ENCODE measurements at places on chromosomes 1 and 21.

DNA sequence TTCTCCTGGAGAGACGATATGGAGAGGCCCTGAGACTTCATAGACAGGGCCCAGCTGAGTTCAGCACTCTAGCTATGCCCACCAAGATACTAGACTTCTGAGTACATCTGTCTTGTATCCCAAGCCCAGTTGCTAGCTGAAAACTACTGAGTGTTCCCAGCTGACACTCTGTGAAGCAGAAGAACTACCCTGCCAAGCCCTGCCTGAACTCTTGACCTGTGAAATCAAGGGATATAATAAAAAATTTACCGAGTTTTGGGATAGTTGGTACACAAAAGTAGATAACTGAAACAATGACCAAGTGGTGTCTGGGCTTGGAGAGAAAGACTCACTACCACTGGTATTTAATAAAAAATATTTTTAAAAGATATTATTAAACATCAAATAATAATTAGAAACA, 267.5 kb downstream of the TRABD2B start:
- no peak for DNase-seq

DNA sequence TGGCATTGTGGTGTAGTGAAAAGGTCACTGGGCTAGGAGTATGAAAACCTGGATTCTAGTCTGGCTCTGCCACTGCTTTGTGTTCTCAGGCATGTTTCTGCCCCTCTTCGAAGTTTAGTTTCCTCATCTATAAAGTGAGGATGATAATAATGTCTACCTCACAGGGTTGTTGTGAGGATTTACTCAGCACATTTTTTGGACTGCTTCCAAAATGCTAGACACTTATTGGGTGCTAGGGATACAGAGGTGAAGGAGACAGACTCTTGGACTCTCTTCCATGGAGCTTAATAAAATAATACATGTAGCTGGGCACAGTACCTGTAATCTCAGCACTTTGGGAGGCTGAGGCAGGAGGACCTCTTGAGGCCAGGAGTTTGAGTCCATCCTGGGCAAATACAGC, 3.6 kb downstream of the KIF2C start:
- no peak for DNase-seq

DNA sequence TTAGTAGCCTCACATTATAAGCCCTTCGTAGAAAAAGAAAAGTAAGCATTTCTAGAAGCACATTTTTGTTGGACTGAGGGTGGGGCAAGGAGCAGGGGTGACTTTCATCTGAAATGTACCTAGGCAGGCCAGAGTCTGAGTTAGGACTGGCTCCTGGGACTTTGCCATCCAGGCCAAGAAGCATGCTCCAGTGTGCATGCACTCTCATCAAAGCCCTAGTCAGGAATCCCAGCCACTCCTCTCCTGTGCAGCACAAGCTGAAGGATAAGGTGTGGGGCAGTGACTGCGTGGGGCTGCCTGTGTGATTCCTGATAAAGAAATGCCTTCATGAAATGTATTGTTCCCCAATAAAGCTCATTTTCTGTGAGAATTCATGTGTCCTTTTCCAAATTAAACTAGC, 88.2 kb downstream of the GFI1 start:
- DNase-seq, result no peak

- DNase-seq, result peak; percentile 66
Measured at GRCh38 chr21:43921979-43922945, 57.2 kb downstream of the AGPAT3 start.

DNA sequence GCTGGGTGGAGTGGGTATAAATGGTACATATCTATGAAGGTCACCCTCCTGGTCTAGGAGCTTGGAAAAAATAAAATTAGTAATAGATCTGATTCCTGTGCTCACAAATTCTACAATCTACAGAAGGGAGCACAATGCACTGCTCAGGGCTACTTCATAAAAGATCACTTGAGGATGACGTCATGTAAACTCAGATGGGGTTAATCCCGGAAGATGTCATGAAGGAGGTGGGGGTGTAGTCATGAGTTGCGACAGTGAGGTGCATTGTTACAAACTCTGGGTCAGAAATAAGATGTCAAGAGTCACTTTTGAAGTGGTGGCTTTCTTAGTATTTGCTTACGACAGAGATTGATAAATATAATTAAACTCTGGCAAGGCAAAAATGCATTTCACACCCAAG, 68.2 kb downstream of the LHX9 start:
- DNase-seq, result no peak

DNA sequence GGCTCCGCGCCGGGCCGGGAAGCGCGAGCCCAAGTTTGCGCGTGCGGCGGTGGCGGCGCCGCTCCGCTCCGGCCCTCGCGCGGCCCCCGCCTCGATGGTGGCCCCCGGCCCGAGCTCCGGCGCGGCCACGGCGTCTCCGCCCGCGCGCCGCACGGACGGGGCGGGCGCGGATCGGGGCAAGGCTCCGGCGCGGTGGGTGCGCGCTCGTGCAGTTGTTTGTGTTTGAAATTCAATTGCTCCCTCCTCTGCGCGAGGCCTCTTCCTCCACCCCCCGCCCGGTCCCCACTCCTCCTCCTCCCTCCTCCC, at the start of gene HDGF:
HDGF (minus strand) TSS at position 225 of the 306 bp plus-strand sequence. CDS start 246 bp downstream, outside the sequence.
- no peak for DNase-seq

GRCh38 chr1:223062177-223062576, 80.9 kb downstream of the TLR5 start:
- DNase-seq, result no peak

GRCh38 chr1:59973719-59974118, 47.1 kb upstream of the CYP2J2 start:
- no peak for DNase-seq

DNA sequence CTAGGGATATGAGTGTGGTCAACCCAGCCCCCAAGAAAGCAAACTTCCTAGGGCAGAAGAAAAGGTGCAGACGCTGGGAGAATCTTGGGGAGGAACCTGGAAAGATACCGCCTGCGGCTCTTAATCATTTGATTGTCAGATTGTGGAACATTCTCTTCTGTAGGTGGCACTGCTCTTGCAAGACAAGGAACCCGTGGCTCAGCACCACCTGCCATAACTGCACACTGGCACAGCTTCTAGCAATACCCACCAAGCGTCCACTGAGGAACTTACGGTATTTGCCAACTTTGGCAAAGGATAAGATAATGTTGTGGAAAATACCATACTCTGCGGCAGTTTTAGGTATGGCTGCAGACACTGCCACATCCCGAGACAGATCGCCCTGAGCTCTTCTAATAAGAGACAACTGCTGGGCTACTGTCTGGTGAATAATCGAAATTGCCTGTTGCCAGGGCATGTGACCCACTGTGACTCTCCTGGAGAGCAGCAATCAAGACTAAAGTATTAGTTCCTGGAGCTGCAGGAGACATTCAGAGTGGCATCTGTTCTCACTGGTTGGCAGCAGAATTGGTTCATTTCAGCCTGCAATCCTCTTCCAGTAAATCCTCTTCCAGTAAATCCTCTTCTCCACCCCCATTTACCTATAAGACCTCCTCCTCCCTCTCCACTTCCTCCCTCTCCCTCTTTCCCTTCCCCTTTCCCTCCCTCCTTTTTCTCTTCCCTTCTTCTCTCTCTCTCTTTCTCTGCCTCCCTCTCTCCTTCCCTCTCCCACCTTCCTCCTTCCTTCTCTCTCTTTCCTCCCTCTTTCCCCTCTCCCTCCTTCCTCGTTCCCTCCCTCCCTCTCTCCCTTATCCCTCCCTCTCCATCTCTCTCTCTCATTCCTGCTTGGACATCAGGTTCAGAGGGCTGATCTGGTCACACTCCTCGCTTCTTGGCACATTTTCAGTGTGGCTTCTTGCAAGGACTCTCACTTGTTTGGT, 49.7 kb upstream of the B3GALT5 start:
- no peak for DNase-seq

- DNase-seq, result no peak
Measured at GRCh38 chr1:26084844-26085243, 17.4 kb upstream of the TRIM63 start.

DNA sequence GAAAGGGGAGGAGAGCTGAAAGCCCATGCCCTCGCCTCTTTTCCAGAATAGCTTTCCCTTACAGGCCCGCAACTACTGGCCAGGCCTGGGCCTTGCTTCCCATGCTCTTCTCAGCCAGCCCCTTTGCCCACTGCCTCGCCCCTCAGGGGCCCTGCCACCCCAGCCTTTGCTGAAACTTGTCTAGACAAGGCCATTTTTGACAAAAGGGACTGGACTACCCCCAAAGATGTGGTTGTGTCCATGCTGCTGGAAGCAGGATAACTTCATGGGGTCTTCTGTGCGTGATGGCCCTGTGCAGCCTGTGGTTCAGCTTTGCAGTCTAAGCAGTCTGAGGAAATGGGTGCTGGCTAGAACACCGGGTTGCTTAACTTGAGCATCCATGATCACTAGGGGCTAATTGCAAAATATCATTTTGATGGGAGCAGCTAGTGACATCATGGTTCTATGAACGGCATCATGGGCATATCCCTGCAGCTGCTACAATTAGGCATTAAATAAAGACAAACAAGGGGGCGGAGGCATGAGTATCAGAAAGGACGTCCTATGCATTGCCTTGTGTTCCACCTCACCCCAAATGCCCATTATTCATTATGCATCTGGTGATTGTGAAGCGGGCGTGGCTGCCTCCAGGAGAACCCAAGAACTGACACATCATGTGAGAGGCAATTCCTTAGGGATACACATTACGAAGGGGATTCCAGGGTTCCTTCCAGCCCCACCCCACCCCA, 36.8 kb downstream of the NTPCR start:
- no peak for DNase-seq

DNA sequence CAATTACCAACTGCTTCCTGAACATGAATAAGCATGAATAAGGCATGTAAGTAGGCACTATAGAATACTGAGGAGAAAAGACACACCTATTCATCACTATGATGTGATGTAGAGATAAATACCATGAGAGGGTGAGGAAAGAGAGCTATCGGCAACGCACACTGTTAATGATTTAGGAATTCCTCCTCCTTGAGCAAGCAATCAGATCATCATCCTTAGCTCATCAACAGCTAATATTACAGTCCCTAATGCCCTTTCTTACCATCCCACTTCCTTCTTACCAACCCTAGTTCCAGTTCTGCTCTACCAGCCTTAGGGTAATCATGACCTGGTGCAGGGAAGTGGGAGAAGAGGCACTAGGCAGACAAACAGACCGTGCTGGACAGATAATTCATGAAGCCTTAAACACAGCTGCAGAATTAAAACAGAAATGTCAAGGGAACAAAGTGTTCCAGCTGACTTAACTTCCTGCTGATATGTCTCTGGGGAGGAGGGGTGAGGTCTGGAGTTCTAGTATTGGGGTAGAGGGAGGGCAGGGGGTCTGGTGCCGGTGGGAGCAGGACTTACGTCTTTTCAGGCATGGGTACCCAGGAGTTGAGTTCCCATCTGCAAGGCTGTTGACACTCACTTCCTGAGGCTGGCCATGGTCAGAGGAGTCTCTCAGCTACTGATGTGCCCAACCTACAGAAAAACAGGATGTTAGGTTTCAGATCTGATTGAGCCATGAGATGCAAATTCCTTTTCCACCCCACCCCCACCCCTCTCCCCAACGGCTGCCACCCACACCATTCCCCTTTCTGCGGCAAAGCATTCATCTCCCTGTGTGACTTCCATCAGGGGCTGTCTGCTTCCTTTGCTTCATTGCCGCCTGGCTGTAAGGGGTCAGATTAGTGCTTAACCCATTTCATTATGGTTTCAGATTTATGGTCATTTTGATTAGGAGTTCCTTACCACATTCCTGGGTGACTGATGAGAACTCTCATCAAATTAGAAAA, 12.6 kb upstream of the RCSD1 start:
- DNase-seq, result peak; percentile 35

DNA sequence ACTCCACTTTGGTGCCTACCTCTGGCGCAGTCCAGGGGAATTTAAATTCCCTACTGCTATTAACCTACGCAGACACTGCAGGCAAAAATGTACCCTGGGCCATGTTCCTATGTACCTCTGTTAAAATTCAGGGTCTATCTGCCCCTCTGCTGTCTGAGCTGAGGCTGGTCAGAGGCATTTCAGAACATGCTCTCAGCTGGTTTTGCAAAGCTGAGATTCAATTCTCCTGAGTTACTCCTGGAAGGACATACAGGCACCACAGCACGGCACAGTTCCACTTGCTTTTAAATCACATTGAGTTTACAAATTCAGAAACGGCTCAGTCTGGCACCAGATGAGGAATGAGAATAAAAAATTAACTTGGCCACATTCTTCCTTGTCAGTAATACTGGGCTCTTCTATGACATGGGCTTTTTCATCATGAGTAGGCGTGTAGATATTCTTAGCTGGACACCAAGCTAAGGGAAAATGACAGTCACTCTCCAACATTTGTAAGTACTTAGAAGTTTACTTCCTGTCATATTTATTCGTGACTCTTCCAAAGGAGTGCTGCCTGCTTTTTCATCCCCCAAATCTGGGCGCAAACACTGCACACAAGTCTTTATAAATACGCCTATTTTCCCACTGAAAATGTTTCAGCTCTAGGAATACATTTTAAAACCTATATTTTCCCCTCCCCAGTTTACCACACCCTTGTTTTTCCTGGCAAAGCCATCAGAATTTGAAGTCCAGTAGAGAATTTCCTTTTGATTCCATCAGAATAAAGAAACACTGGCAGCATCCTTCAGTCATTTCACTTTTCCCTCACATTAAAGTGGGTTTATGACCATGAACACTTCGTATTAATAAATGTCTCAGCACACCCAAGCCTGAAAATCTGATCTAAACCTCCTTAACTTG, 1.9 kb downstream of the C1orf198 start:
- DNase-seq, result no peak

GRCh38 chr1:15957221-15958095, 18.4 kb downstream of the ZBTB17 start:
- DNase-seq, result no peak

DNA sequence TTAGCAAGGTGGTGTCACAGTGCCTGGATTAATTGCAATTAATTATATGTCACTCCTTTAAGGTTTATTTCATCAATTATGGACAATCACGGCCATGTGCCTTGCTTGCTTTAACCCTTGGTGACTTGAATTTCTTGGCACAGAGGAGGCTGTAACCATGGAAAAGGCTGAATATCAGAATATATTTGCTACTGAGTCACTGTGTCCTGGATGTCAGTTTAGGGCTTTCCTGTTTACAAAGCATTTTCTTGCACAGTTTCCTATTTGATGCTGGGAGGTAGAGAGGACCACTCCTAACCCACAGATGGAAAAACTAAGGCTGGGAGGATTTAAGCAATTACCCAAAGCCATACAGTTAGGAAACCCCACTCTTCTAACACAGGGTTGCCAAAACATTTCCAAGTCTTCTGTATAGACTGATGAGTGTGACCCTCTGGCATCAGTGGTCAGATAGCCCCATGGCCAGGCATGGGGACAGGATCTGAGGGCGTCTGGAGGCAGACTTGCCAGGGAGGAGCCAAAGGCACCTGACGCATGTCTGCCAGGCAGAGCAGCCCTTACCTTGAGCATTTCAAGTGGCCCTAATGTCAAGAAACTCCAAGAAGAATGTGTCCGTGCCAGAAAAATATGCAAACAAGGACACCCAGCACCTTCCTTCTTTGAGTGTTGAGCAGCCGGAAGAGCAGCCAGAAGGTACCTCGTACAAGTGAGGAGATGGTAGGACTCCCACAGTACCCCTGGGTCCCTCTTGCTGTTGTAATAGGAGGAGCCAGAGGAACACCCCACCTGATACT, 34.4 kb downstream of the KCNN3 start:
- no peak for DNase-seq

Measured in stimulated activated naive CD8-positive, alpha-beta T cell treated with anti-CD3 and anti-CD28 coated beads, Interleukin-15, Interleukin-2, amounts not matched to agents 100 U/mL and 50 U/mL, for 24 hours (primary cell).